HuH-7.5 (cell line): ENCODE measurements at places on chromosomes 13 and 19.
A peak's percentile ranks its signal among the peaks of the same experiment; 100 is the strongest.

GRCh38 chr19:3679138-3679537, 21.1 kb downstream of the PIP5K1C start:
- DNase-seq = no peak

DNA sequence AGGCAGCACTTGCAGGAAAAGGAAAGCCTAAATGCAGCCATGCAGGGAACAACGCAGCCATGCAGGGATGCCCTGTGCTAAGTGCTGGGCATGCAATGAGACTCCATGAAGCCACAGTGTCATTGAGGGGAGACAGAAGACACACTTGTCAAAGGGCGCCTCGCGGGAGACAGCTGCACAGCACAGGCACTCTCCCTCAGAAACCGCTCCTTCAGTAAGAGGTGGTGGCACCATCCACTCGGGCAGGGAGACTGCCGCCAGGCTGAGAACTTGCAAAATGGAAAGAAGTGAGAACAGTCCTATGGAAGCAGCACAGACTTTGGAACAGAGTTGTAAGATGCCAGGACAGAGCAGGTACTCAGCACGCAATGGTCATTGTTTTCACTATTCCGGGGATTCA, 51.1 kb downstream of the GGACT start:
- DNase-seq = no peak

GRCh38 chr13:93420887-93421286, 194.3 kb downstream of the GPC6 start:
- DNase-seq = no peak

- no peak for DNase-seq
Measured at GRCh38 chr13:113947311-113948033, 26.4 kb downstream of the C13orf46 start.

DNA sequence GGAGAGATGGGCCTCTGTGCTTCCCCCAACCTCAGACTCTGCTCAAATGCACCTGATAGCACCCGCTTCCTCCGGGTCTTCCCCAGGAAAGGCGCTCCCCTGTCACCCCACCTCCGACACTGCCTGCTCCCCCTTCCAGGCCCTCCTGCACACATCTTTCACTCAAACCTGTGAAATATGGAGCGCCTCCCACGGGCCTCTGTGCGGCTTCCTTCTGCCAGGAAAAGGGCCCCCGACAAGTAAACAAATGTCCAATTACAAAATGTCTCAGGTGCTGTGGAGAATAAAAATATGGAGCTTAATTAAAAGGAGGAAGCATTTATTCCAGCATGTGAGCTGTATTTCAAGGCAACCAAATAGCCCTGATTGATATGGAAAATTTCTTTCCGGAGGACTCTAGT, 15.6 kb upstream of the CCNE1 start:
- no peak for DNase-seq

- no peak for DNase-seq
Measured at GRCh38 chr13:29857085-29857484, 6.7 kb upstream of the UBL3 start.

DNA sequence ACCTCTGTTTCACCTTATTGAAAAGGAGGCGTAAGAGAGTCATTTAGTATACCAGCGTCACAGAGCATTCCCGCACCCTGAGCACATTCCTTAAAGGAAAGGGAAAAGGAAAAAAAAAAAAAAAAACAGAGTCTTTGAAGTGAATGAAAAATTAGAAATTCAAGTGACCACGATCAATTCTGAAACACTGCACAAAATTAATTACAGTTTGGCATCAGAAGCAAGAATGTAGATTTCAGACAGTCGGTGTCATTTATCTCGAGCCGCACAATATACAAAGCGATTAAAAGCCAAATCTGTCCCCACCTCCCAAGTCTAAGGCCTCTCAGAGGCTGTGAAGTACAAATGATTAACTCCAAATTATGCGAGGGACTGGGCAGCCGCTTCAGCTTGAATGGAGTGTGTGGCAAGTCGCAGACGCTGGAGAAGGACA, 173.7 kb upstream of the ZNF507 start:
- DNase-seq = no peak

DNA sequence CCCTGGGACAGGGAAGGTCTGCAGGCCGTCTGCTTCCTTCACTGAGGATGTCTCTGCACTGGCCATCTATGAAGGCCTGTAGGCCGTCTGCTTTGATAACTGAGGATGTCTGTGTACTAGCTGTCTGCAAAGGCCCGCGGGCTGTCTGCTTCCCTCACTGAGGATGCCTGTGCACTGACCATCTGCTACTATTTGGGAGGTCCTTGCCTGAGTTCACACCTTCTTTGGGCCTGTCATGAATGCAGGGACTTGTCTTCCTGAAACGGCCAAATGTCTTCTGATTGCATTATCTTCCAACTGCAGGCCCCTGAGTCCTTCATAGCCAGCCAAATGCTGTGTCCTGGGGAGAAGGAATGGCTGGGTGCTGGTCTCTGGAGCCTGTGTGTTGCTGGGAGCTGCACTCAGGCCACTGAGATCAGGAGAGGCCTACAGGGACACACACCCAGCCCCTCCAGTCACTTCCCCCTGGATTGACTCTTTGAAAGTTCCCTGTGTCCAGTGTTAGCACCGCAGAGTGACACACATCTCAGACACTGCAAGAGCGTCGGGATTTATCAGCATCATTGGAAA, 72.9 kb downstream of the TEX29 start:
- DNase-seq = no peak

GRCh38 chr13:109241160-109241559, 545.2 kb downstream of the IRS2 start:
- DNase-seq = no peak

GRCh38 chr13:39226359-39226758, 188.1 kb downstream of the NHLRC3 start:
- no peak for DNase-seq

- peak; percentile 82 for DNase-seq
Measured at GRCh38 chr19:49331616-49332055, 3.6 kb upstream of the CD37 start.

GRCh38 chr13:101309014-101309619, 107.2 kb downstream of the NALCN start:
- DNase-seq = no peak

DNA sequence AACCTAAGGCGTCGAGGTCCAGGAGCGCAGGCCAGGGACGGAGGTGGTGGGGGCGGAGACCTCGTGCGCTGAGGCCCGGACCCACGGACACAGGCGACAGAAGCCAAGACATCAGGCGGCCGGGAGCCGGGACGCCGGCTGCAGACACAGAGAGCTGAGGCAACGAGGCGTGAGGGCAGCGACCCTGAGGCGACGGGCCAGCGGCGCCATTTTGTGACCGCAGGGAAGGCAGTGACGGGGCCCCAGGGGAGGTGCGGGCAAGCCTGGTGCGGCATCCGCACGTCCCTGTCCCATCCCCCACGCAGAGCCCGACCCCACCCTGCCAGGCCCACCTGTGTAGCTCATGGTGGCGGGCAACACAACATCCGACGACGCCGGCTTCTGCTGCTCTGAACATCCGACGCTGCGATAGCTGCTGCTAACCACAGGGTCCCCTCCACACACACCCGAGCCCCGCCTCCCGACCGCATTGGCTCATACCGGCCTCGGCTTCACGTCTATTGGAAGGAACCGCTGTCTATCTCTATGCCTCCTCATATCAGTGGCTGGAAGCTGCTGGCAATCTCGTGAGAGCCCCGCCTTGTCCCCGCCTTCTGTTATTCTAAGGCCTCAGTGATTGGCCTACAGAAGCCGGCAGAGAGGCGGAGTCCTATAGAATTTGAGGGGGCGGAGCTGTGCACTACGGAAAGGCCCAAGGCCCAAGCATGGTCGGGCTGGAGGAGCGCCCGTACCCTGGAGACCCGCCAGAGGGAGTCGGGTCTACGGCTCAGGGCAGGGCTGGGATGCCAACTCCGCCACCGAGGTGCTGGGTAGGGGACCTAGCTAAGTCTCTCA, at the start of gene AKAP8L:
Gene AKAP8L, minus strand, starts transcription at position 410 of the 834 bp plus-strand sequence. Its CDS starts 65 bp downstream, at position 345.
- DNase-seq = peak; percentile 99
